Natural killer cell (primary cell): ENCODE measurements at places on chromosomes 5 and 9. TPM values are rescaled to one million over a fixed set of nuclear protein-coding genes. Genes with fewer than 3 reads are reported as not detected.

Gene FOXD4L5
- total RNA-seq = not detected

Gene C9orf78
- 97.9 TPM for total RNA-seq

Gene MARCOL
- not detected for total RNA-seq

DNA sequence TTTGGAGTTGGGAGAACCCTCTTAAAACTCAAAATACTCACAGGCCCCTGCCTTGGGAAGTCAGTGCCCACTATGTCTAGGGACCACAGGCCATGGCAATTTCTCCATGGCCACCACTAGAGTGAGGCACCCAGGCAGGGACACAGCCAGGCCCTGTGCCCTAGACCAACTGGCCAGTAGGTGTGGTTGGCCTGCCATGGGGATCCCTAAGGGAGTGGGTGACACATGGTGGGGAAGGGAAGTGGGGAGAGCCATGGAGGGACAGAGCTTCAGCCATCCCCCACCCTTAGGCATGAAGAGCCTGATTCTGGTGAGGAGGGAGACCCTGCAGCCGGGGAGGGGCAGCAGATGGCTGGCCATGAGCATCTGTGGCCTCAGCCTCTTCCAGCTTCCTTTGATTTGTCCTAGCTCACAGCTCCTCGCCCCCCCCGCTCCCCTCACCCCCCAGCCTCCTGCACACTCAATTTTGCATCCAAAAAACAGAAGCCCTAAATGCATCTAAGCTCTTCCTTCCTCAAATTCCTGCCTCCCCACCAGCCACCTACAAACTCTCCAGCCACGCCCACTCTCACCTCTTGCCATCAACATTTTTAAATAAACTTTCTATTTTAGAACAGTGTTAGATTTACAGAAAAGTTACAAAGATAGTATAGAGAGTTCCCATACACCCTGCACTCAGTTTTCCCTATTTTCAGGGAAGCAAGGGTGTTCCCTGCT lies 1.6 kb upstream of the DBN1 start:
- no peaks in the 10 kb centered on the region for H3K36me3 ChIP-seq
